Amniotic epithelial cell (primary cell): ENCODE measurements at places on chromosomes 5 and 9.

- peak; percentile 53 for DNase-seq
Measured at GRCh38 chr9:91949946-91950664, at the start of gene ROR2. Gene ROR2, minus strand, starts transcription at chr9:91950228.

- DNase-seq = no peak
Measured at GRCh38 chr5:83177803-83178202, 100.5 kb downstream of the XRCC4 start.

DNA sequence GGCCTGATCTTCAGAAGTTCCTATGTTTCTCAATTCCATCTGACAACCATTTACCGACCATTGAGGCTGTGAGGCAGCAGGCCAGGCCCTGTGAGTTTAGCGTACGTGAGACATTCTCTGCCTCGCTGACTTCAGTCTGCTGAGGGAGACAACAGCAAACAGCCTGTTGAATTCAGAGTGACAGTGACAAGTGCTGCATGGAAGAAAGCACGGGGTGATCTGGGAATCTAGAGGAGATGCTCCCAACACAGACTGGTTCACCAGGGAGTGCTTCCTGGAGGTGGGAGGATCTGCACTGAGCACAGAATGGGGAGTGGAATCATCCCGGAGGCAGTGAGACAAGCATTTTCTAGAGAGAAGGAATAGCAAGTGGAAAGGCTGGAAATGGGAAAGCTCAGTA lies 10.0 kb upstream of the DDX41 start:
- DNase-seq = no peak

DNA sequence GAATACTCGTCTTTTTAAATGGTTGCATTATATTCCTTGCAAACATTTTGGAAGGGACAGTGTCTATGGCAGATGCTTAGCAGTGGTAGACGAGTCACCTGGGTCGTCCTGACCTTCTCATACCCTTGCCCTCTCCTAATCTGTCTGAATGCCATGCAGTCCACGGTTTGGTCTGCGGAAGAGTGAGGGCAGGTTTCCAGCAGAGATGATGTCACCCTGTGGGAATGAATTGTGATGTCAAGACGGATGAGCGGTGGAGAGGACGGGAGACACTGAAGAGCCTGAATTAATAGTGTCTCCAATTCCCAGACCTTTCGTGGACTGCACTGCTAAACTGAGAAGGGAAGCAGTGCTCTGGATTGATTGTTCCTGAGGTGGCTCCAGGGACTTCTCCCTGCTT lies 329.0 kb upstream of the PANK3 start:
- DNase-seq = peak; percentile 75

DNA sequence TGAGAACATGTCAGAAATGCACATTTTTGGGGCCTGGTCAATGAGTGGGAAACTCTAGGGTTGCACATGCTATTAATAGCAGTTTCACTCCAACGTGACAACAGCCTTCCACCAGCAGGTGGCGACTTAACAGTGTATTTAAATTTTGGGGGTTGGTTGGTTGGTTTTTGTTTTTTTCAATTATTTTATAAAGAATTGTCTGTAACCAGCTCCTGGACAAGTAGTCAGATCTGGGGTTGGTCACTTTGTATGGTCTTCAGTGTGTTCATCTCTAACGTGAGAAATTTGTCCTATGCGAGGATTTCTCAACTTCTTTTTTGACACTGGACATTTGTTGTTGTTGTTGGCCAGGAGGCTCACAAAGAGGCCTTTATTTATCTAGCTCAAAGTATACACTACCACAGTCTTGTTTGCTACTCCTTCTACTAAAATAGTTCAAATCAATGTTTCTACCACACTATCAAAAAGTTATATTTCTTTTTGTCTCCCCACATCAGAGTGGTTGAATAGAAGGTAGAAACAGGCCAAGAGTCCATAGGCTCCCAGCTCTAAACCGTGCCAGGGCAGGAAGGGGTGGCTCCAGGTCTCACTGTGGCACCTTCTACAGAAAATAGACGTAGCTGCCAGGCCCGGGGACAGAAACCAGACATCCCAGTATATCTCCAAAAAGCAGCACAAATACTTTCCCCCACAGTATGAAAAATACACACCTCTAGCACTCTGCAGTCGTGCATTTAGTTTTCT lies 110.4 kb downstream of the TRPM6 start:
- peak; percentile 45 for DNase-seq
